COR-L47 (cell line): ENCODE measurements at places on chromosomes 4 and X.

DNA sequence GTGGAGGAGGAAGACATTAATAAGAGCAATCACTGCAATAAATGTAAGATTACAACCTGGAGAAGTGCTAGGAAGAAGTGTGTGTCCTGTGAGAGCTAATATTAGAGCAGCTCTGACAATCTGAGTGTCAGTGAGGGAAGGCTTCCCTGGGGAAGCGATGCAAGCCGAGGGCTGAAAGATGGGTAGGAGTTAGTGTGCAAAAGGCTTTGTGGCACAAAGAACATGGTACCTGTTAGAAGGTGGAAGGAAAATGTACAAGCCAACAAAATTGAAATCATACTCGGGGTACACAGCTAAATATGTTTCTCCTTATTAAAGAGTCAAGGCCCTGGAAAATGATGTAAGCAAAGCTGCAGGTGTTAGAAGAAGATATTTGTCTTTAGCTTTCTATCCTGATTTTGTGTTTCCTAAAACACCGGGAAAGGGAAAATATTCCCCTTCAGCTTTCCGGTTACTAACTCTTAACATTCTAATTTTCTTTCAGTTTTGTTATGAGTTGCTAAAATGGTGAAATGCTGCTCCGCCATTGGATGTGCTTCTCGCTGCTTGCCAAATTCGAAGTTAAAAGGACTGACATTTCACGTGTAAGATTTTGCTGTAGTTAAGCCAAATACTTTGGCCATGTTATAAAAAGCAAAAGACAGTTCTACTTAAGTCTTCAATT is 808 bp downstream of the THAP6 start:
- DNase-seq, result no peak

GRCh38 chrX:124993735-124994134 is 325.9 kb upstream of the TEX13C start:
- DNase-seq, result no peak

DNA sequence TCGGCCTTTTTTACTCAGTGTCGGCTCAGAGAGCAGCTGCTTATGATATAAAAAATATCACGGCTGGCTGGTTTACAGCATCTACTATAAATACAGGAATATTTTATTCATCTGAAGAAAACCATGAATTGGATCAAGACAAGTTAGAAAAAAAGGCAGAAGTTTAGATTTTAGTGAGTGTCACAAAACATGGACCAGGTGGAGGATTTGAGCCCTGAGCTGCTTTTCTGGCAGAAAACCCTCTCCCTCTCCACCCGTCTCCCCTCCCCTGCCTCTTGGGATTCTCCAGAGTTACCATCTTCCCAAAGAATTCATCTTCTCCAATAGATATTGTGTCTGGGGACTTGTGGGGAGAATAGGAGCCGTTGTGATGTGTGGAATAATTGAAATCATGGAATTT is 142.8 kb upstream of the RAI2 start:
- no peak for DNase-seq

- no peak for DNase-seq
Observed at GRCh38 chr4:73725985-73726384, 14.4 kb upstream of the CXCL8 start.

DNA sequence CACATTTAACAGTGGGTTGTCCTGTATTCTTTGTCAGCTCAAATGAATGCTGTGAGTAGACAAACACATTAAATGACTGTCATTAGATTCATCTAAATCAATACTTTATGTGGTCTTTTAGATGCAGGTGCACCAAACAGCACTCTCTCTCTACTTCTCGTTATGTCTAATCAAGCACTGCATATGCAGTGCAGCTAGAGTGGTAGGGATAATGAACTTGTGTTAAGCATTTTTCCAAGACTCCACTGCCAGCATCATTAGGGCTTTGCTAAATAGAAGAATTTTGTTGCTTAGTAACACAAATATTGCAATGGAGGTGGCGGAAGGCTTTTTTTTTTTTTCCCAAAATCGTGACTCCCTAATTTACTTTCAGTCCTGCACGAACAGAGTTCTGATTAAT is 447.0 kb upstream of the GALNT7 start:
- DNase-seq, result peak; percentile 86

DNA sequence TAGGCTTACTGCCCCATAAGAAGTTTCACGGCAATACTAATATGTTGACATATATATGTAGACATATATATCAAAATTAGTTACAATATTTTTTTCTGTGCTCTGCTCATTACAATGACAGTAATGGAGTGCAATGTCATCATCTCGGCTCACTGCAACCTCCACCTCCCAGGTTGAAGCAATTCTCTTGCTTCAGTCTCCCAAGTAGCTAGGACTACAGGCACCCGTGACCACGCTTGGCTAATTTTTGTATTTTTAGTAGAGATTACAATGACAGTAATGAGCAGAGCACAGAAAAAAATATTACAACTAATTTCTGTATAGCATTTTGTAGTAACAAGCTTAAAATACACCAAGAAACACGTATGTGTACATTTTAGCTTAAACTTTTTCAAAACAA is 7.6 kb downstream of the EIF4E start:
- no peak for DNase-seq
